NCI-H2171 treated with DMSO at 0.1 percent for 48 hours (cell line): ENCODE measurements at places on chromosomes 16 and 17.

GRCh38 chr16:12542818-12543699, 260.6 kb downstream of the CPPED1 start:
- DNase-seq: peak; percentile 83

- DNase-seq: no peak
Measured at GRCh38 chr16:62752854-62753253, 716.6 kb upstream of the CDH8 start.

GRCh38 chr17:58447039-58447975, 30.0 kb upstream of the RNF43 start:
- peak; percentile 89 for DNase-seq

DNA sequence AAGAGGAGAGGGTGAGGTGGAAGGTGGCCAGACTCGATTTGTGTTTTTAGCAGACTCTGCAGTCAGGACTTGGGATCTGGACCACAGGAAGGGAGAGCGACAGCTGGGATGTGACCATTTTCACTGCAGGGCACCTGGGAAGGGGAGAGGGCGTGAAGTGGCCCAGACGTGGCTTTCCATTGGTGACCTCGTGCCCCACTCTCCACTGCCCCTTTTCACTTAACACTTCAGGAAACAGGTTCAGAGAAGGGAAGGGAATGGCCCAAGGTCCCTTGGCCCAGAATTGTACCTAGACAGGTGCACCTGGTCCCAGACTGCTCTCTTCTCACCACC, 22.9 kb upstream of the MPRIP start:
- DNase-seq: no peak

- DNase-seq: no peak
Measured at GRCh38 chr16:57999366-57999970, 1.0 kb downstream of the ZNF319 start.

- no peak for DNase-seq
Measured at GRCh38 chr16:8032406-8032805, 557.9 kb downstream of the TMEM114 start.

DNA sequence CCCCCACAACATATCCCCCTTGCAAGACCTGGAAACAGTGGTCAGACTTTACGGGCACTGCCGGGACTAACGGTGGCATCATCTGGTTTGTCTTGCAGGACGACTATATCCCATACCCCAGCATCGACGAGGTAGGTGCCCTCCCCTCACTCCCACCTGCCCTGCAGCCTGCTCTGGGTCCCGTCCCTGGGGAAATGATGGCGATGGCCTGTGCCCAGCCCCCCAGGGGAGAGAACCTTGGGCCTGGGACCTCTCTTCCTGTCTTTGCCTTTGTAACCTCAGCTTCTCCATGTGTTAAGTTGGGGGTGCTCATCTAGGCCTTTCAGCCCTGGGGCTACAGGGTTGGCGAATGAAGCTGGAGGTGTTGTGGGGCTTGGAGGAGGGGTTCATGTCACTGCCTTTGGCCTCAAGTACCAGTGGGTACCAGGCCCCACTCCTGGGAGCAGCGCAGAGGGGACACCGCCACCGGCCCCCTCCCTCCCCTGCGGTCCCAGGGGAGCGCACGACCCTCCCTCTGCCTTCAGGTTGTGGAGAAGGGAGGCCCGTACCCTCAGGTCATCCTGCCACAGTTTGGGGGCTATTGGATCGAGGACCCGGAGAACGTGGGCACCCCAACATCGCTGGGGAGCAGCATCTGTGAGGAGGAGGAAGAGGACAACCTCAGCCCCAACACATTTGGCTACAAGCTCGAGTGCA, 99.9 kb downstream of the OR1D5 start:
- no peak for DNase-seq

DNA sequence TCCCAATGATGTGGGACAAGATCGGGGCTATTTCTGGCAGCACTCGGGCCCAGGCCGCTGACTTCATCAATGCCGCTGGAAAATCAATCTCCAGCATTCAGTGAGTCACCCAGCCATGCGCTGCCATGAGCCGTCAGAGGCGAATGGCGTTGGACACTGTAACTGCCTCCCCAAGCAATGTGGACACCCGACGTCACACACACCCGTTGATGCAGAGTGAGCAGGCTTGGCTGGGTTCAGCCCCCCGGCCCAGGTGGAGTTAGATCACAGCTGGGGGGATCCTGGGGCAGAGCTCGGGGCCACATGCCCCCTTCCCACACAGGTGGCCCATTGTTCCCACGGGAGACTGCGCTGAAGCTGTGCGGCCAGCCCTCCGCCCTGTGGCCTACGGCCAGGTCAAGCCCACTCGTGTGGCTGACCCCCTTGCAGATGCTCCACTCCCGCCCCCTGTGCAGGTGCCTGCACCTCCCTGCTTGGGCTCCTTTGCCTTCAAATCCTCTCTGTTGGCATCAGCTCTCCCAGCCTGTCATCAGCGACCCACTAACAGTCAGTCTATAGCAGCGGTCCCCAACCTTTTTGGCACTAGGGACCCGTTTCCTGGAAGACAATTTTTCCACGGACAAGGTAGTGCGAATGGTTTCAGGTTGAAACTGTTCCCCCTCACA, 89.9 kb downstream of the TBC1D16 start:
- DNase-seq: no peak
